ENCODE measurements at places on chromosomes 11 and 22.
A peak's percentile ranks its signal among the peaks of the same experiment; 100 is the strongest.

GRCh38 chr11:64081745-64082442, 46.2 kb downstream of the FLRT1 start:
- no peak for DNase-seq

DNA sequence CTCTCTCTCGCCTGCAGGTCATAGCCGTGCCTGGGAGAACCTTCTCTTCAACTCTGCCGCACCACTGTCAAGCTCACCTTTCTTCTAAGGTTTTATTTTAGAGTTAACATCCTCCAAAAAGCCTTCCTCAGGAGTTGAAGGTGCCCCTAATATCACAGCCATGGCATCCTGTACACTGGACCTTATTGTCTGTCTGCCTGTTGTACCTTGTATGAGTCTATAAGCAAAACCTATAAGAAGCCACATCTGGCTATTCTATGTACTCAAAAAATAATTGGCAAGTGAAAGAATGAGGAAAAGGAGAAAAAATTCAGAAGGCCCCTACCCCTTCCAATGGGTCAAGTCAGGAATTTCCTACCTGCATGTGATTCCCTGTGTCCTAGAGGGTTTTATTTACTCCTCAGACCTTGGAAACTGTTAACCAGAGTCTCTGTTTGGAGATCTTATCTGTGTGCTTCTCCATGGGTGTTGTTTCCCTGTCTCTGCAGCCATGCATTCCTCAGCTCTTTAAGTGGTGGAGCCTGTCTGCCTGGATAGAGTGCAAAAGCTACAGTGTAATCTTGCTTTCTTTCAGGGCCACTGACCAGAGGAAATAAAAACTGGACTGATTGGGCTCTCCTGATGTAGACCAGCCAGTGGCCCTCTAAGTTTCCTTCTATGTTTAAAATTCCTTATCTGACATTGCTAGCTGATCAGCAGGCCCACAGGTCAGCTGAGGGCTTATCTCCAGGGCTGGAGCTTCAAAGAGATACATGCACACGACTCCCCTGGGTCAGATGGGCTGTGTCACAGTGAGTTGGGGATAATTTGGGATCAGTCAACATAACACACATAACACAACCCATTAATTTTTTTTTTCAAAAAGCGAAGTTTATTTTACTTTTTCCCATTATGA, 37.6 kb upstream of the TMEM135 start:
- peak; percentile 47 for DNase-seq

DNA sequence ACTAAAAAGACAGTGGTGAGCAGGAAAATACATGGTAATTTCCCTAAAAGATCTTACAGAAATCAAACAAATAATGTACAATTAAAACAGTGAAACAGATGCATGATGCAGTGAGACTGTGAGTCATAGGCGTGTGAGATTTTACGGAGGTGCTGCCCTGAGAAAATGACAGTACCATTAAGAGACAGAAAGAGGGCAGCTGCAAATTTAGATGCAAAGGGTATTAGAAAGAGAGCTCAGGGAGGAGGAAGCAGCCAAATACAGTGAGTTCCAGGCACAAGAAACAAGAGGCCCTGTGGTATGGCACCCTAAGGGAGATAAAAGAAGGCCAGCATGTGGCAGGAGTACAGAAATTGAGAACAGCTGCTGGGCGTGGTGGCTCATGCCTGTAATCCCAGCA, 88.5 kb upstream of the FIBIN start:
- DNase-seq, result peak; percentile 22

- DNase-seq, result no peak
These were observed 504.3 kb downstream of the FAM181B start for GRCh38 chr11:82229341-82229740.

GRCh38 chr11:34924714-34925113, 8.3 kb downstream of the PDHX start:
- no peak for DNase-seq

GRCh38 chr11:114158421-114158820, 98.9 kb downstream of the ZBTB16 start:
- DNase-seq, result no peak

- peak; percentile 14 for DNase-seq
These were observed 131.0 kb downstream of the MORC2 start for GRCh38 chr22:30837531-30837930.

- peak; percentile 83 for DNase-seq
These were observed 69.8 kb upstream of the TNRC6B start for GRCh38 chr22:40107851-40108378.

- peak; percentile 26 for DNase-seq
These were observed 55.1 kb downstream of the C11orf58 start for GRCh38 chr11:16793511-16793910.

- DNase-seq, result peak; percentile 97
These were observed at the start of gene CERK for GRCh38 chr22:46737976-46738646. TSS of gene CERK (minus strand) at chr22:46738252. CDS start at chr22:46738148, 104 bp downstream.

DNA sequence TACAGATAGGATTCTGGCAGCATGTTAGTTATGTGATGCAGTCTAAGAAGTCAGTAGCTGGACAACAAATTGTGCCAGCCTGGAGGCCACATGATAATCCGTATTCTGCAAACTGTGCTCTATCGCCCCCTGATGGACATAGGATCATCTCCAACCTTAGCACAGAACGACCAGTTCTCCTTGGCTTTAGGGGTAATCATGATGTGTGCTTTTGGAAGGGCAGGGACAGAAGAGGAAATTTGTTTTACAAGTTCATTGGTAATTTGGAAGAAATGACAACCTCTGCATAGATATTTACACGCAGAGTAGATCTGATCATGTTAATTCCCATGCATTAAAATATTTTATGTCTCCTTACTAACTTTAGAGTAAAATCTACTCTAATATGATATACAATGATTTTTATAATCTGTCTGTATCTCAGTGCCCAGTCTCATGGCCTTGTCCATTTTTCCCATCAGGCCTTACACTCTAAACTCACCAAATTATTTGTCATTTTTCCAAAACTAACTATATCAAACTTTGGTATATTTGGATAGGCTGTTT, 12.1 kb downstream of the OR10D3 start:
- DNase-seq, result peak; percentile 53

DNA sequence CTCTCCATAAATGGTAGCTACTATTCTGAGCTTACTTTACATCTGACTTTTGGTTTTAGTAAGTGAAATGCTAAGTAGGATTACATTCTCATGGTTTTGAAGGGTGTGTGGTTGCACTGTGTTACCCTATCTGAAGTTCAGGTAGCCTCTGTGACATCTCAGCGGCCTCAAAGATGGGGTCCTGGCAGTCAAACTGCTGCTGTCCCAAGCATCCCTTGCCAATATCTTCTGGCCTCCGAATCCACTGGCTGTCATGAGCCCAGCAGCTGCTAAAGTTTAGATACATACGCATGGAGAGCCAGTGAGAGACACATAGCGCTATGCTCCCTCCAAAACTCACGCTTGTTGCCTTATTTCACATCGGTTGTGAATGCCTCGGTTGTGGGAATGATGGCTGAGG, 34.9 kb downstream of the UBASH3B start:
- DNase-seq, result no peak

- peak; percentile 80 for DNase-seq
These were observed 40.6 kb downstream of the PARVA start for GRCh38 chr11:12417691-12418611.

DNA sequence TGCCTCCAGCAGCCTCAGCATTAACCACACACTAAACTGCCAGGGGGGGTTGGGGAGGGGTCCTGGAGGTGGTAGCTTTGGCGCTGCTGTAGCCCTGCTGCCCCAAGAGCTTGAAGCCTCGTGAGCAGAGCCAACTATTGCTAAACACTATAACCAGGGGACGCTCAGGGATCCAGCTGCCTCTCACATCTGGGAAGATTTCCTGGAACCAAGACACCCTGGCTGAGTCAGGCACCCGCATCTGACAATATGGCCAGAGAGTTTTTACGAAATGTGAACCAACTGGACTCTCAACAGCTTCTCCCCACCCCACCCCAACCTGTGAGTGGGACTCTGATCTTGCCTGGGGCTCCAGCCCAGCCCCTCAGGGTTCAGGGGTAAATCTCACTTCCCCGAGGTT, 14.3 kb downstream of the C1QTNF6 start:
- peak; percentile 68 for DNase-seq

DNA sequence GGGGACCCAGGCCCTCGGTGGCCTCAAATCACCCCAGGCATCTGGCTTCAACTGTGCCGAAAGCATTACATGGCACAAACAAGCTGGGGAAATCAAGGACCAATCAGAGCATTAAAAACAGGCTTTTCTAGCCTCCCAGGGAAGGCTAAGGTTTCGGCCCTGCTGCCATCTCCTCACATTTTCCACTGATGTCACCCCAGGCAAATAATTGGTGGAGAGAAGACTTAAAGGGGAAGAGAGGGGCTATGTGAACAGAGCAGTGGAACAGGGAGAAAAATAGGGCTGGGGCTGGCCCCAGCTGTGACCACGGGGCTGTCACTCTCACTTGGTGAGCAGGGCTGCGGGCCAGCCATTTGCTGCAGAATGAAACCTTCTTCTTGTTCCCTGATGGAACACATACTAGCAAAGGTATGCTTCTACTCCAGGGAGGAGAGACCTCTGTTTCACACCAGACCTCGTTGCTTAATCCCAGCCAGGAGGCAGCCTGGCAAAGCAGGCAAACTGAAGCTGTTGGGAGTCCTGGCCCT, 581.3 kb downstream of the SOX6 start:
- peak; percentile 52 for DNase-seq

DNA sequence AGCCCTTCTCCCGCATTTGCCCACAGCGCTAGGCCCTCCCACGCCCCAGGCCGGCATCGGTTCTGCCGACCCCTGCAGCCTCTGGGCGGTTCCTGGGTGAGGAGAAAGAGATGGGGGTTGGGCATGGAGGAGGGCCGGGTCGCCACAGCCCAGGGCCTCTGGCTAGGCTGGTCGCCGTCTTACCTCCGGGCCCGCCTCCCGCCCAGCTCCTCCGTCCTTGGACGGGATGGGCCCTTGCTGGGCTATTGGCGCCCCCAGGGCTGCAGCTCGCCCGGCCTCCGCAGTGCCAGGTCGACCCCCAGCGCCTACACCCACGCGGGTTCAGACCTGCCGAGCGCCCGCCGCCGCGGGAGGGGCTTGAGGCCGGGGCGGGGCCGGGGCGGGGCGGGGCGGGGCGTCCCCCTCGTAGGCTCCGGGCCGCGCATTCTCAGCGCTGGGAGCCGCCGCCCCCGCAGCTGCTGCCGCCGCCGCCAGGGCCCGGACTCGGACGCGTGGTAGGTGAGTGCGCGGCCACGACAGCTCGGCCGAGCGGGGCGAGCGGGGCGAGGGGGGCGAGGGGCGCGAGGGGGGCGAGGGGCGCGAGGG, at the start of gene CD151:
CD151 (plus strand) TSS at position 424 of the 585 bp plus-strand sequence. CDS start 3,118 bp downstream, outside the sequence.
- DNase-seq, result peak; percentile 96

- no peak for DNase-seq
These were observed 181.2 kb upstream of the API5 start for GRCh38 chr11:43130616-43131015.

DNA sequence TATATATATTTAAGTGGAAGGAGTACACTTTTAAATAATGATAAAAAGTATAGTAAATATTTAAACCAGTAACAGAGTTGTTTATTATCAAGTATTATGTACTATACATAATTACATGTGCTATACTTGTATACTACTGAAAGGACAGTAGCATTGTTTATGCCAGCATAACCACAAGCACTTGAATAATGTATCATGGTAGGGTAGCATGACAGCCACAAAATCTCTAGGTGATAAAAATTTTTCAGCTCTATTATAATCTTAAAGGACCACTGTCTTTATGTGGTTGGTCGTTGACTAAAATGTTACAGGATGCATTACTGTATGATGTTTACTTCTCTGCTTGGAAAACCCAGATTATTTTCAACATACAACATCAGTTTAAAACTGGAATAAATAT, 349.2 kb downstream of the CASP12 start:
- DNase-seq, result no peak

GRCh38 chr22:28381429-28382167, 298.0 kb downstream of the TTC28 start:
- DNase-seq, result no peak

DNA sequence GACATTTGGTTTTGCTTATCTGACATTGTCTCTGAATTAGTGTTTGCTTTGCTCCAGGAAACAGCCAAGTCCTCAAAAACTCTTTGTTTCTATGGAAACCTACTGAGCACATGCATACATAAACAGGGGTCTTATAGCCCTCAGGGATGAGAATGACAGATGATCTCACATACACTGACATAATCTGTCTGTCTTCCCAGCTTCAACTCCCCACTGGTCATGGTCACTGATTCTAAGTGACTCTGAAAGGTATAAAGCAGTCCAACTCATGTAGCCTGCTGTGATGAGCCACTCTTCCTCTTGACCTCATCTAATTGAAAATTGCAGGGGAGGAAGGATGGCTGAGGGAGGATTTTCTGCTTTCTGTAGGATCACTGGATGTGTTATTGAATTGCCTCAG, 12.6 kb downstream of the ZNF143 start:
- DNase-seq, result no peak

GRCh38 chr11:39569789-39570188, 1889.7 kb downstream of the LRRC4C start:
- no peak for DNase-seq

GRCh38 chr22:26579331-26579886, 10.5 kb downstream of the TPST2 start:
- DNase-seq, result no peak

- peak; percentile 78 for DNase-seq
These were observed 2.5 kb downstream of the CHORDC1 start for GRCh38 chr11:90220391-90220790.

GRCh38 chr22:30890686-30891442, 77.7 kb downstream of the MORC2 start:
- DNase-seq, result peak; percentile 94

DNA sequence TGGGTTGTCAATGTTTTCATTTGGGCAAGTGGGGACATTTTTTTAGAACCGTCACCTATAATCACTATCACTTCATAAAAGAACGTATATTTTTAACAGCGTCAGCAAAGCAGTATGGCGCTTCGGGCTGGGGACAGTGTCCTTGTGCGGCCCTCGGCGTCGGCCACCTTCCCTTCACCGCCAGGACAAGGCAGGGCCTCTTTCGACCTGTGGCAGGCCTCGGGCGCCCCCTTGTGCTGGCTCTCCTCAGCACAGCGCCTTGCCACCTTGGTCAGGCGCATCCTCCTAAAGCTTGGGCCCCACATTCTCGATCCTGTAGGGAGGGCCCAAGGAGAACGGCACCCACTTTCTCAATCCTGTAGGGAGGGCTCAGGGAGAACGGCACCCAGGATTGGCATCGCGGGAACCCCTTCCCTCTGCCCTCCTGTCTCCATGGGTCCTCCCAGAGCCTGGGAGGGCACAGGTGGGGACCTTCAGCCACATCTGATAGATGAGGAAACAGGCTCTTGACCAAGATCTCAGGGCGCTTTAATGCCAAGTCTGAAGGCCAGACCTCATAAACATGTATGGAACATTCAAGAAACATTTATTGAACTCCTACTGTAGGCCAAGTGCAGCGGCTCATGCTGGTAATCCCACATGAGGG, 11.5 kb upstream of the FADD start:
- peak; percentile 94 for DNase-seq

GRCh38 chr11:102807921-102808320, 10.0 kb upstream of the MMP1 start:
- DNase-seq, result no peak

- DNase-seq, result peak; percentile 77
These were observed 7.6 kb downstream of the BAD start for GRCh38 chr11:64276653-64277431.

DNA sequence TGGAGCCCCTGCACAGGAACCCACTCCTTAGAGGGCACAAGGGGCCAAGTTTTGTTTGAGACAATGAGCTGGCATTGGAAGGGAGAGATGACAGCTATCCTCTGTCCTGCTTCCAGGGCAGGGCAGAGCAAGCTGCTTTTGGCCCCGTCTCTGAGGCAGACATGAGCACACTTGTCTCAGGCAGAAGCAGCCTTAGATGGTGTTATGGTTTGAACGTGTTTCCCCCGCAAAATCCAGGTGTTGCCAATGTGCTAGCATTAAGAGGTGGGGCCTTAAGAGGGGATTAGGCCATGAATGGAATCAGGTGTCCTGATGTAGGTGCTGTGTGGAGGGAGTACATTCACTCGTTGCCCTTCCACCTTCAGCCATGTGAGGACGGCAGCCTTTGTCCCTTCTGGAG, 2.5 kb downstream of the TP53AIP1 start:
- DNase-seq, result no peak
